ENCODE measurements at places on chromosomes 12 and 14.
A peak's percentile ranks its signal among the peaks of the same experiment; 100 is the strongest.

- DNase-seq: no peak
Observed at GRCh38 chr12:101927036-101927435, 49.7 kb downstream of the DRAM1 start.

DNA sequence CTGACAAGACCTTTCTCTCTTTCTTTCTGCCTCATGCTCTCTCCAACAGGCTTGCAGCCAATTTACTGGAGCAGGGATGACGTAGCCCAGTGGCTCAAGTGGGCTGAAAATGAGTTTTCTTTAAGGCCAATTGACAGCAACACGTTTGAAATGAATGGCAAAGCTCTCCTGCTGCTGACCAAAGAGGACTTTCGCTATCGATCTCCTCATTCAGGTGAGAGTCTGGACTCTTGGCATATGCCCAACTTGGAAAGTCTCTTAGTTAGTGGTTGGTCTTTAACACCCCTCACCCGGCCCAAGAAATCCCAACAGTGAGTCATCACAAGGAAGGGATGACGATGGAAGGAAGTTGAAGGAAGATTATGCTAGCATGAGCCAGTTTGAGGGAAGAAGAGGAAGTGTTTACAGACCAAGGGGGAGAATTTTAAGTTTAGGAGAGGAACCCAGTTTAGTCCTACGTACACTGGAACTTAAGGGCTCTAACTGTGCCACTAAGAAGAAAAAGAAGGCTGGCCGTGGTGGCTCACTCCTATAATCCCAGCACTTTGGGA is 189.7 kb downstream of the ETV6 start:
- no peak for DNase-seq

GRCh38 chr12:60803147-60803546 is 1207.3 kb downstream of the SLC16A7 start:
- DNase-seq: no peak

GRCh38 chr14:72164420-72165228 is 232.4 kb downstream of the RGS6 start:
- DNase-seq: no peak

DNA sequence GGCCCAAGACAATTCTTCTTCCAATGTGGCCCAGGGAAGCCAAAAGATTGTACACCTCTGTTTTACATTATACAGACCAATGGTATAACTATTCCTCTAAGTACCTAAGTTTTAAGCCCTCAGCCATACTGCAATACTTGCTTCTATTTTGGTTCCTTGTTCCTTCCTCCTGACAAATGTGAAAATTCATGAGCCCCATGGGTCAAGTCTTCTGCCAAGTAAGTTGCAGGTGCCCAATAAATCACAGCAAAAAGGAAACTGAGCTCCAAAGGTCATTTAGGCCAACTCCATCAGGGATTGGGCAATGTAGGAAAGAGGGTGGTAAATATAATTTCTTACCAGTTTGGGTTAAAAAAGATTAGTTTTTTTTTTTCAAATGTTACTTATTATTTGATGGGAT is 57.7 kb upstream of the NPFF start:
- DNase-seq: no peak

GRCh38 chr12:100401660-100402059 is 44.8 kb downstream of the SLC17A8 start:
- no peak for DNase-seq

DNA sequence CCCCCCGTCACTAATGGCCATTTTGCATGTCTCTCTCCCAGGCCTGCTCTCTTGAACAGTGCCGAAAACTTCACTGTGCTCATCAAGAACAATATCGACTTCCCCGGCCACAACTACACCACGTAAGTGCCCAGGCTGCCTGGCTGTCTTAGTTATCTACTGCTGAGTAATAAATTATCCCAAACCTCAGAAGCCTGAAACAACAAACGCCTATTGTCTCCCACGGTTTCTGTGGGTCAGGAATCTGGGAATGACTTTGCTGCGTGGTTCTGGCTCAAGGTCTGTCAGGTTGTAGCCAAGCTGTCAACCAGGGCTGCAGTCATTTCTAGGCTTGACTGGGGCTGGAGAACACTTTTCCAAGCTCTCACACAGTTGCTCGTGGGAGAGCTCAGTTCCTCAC is 32.6 kb downstream of the P2RX7 start:
- no peak for DNase-seq

DNA sequence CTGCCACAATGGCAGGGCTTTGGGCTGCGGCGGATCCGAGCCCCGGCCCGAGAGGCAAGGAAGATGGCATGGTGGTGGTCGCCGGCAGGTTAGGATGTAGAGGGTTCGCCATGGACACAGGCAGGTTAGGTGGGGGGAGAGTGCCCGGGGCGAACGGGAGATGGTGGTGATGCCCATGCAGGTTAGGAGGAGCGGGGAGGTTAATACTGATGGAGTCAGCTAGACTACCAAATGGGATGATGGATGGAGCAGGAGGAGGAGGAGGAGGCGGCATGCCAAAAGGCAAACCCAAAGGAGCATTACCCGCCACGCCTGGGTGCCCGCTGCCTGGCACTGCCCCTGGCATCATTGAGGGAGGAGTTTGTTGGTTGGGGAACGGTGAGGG is 6.2 kb downstream of the MYL6 start:
- DNase-seq: no peak

DNA sequence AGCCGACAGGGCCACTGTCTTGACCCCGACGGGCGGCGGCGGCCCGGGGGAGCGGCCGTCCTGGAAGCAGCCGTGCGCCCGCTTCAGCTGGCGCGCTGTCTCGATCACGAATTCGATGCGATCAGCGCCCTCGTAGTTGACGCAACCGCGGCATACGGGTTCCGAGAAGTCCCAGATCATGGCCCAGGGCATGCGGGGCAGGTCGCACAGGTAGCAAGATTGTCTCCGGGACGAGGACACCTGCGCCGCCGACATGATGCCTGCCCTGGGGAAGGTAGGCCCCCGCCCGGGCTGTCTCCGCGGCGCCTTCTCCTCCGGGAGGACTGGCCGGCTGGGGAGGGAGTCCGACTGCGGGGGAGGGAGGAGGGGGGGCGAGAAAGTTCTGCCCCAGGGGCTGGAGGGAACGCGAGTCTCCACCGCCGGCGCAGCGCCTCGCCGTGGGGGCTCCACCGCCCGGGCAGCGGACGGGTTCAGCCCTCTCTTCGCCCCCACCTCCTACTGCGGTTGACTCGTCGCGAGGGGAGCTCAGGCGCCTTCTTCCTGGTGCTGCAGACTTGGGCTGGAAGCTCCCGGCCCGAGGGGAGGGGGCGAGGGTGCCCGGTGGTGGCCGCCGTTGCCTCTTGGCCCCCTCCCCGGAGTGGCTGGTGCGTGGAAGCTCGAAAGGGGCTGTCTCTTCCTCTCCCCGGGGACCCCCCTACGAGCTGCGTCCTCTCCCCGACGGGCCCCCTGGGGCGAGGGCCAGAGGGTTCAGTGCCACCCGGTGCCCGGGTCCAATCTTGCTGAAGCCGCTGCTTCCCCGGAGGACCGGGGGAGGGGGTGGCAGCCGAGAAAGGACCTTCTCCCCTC is 747 bp downstream of the IRF2BPL start:
- DNase-seq: peak; percentile 57

DNA sequence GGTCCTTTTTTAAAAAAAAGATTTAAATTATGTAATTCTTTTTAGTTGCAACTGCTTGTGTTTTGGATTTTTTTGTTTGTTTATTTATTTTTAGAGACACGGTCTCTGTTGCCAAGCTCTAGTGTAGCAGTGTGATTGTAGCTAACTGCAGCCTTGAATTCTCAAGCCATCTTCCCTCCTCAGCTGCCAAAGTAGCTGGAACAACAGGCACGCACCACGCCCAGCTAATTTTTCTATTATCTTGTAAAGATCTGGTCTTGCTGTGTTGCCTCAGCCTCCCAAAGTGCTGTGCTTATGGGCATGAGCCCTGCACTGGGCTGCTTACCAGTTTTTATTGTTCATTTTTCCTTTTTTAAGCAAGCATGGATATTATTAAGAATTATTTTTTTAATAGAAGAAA is 10.6 kb upstream of the ART4 start:
- DNase-seq: no peak

GRCh38 chr12:52689239-52689638 is 9.0 kb upstream of the KRT1 start:
- DNase-seq: no peak

DNA sequence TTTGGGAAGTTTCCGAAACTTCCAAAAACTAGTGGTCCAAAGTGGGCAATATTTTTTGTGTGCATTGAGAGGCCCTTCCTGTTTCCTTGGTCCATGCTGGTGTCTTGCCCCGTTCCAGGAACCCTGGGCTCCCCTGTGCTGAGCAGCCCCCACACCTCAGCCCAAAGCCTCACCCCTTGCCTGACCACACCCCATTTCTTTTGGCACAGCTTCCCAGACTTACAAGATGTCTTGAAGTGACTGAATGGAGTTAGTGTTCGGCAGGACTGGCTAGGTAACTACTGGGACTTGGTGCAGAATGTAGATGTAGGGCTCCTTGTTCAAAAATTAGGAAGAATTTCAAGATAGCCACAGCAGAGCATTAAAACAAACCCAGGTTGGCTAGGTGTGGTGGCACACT is 68.6 kb downstream of the ETV6 start:
- DNase-seq: no peak

DNA sequence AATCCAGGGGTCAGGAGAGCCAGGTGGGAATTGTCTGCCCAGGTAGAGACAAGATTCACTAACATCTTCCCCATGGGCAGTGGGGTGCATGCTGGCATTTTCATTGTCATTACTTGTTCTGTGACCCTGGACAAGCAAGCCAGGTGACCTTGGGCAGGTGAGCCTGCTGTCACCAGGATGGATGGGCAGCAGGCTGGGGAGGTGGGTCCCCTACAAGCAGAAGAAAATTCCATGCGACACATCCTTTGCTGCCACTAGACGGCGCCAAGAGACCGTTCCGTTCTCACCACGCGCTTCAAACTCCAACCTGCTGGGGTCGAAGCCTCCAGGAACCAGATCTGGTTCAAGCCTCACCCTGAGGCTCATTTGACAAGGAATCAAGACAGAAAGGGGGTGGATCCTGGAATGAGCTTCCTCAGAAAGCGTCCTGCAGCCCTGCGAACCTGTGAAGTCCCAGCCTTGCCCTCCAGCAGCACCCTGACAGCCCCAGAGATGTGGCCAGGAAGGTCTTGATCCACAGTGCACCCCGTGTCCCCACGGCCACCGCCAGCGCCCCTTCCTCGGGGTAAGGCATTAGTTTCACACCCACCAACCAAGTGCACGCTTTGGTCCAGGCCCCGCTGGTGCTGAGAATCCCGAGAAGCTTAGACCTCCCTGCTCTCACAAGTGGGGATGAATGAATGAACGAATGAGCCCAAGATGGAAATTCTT is 3.2 kb upstream of the DYNC1H1 start:
- DNase-seq: peak; percentile 59

DNA sequence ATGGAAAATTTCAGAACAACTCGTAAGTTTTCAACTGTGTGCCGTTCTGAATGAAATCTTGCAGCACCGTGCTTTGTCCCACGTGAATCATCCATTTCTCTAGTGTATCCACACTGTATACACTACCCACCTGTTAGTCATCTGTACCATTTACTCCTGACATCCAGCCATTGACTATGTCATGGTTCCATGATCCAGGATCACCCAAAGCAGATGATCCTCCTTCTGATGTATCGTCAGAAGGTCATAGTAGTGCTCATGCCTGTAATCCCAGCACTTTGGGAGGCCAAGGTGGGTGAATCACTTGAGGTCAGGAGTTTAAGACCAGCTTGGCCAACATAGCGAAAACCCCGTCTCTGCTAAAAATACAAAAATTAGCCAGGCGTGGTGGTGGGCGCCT is 122.9 kb downstream of the PPHLN1 start:
- DNase-seq: no peak

DNA sequence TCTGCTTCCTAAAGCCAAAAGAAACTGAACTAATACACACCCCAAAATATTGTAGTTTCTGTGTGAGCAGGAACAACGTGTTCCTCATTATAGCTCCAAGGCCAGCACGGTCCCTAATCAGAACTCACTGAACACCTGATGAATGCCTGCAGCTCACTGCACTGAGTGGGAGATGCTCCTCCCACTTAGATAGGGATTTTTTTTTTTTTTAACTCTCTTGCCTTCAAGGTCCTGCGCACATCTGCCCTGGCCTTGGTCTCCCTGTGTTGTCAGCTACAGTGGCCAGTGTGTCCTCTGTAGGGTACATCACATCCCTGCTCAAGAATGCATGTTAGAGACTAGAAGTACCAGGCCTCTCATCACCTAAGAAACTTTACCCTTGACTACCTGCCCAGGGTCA is 44.3 kb upstream of the TMPO start:
- no peak for DNase-seq

DNA sequence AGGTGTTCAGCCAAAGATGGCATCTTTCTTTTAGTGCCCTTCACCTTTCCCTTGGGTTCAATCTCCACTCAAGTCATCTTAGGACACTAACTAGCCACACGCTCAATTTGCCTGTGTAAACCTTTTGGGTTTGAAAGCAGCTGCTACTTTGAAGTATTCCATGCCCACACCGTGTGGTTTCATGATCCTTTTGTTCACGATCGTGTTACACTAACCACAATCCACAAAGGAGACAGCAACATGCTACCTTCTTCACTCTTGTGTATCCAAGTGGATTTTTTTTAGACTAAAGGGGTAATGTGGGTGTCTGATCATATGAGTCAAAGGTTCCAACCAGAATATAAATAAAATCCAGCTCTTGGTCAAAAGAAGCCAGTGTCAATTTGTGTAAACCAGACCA is 122.7 kb upstream of the FAR2 start:
- no peak for DNase-seq

- DNase-seq: no peak
Observed at GRCh38 chr14:94612174-94612573, at the start of gene SERPINA3. Gene SERPINA3, plus strand, starts transcription at chr14:94612391. Its CDS starts 2,051 bp downstream, at chr14:94614442.

- DNase-seq: no peak
Observed at GRCh38 chr12:54981796-54982195, 2.8 kb downstream of the TESPA1 start.

GRCh38 chr14:34439090-34439489 is 22.9 kb downstream of the SPTSSA start:
- no peak for DNase-seq

- DNase-seq: peak; percentile 46
Observed at GRCh38 chr12:52007158-52007921, 594 bp downstream of the TAMALIN start.

DNA sequence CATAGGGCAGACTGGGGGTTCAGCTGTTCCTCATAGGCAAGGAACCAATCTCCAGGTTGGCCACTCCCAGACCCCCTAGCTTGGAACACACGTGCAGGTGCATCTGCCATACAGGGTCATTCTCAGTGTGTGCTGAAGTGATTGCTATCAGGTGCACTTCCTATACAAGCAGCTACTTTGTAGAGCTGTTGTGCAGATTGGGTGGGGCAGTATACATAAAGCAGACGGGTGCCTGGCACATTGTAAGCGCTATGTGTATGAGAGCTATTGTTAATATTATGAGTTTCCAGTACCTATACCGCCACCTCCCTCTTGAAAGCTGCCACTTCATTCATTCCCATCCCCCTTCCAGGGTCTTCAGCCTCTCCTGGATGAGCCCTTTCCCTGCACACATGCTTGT is 17.3 kb downstream of the IRF2BPL start:
- DNase-seq: no peak

- DNase-seq: no peak
Observed at GRCh38 chr12:42178101-42178500, 33.4 kb upstream of the GXYLT1 start.

- no peak for DNase-seq
Observed at GRCh38 chr12:128771681-128772080, 52.1 kb downstream of the SLC15A4 start.
